ENCODE measurements at places on chromosomes 2 and 18.

- no peak for DNase-seq
These were observed 90.9 kb downstream of the CAPN13 start for GRCh38 chr2:30716123-30716900.

GRCh38 chr18:55763805-55764204, 175.8 kb upstream of the TCF4 start:
- no peak for DNase-seq

DNA sequence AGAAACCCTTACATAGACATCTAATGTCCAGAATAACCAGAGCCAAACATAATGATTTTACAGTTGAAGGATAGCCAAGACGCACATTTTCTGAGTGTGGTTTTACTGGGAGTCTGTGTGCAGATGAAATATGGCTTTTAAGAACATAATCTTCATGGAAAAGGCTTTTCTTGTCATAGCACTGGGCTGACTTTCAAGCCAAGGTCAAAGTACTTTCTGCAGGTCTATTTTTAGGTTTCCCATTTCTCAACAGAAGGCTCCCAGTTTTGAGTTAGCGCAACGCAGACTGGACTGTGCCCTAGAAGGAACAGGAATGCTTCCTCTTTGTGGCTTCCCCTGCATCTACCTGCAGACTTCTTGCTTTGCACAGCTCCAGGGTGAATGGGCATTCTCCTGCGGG, 92.3 kb upstream of the UPP2 start:
- no peak for DNase-seq

DNA sequence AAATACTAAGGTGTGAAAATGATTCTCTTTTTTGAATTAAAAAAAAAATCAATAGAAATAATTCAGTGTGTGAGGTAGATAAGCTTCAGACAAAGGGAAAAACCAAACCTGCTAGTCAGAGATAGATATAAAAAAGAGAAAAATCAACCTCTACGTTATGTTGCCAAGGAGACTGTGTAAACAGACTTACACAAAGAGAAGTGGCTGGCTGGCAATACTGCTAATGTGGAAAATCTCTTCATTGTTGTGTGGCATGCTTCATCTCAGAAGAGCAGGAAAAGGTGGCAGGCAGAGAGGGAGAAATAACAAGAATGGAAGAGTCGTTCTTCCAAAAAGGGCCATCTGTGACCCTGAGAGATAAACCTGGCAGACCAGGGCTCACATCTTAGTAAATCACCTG, 200.8 kb downstream of the SLC8A1 start:
- no peak for DNase-seq

- DNase-seq = no peak
These were observed 105.4 kb downstream of the FHOD3 start for GRCh38 chr18:36402765-36403396.

DNA sequence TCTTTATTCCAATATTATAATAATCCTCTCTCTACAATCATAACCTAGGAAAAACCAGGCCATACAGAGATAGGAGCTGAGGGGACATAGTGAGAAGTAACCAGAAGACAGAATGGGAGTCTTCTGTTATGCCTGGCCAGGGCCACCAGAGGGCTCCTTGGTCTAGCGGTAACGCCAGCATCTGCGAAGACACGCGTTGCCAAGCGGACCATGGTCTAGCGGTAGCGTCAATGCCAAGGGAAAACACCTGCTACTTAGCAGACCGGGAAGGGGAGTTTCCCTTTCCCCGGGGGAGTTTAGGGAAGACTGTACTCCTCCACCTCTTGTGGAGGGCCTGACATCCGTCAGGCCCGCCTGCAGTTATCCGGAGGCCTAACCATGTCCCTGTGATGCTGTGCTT, 36.6 kb downstream of the ARL6IP6 start:
- DNase-seq = no peak

DNA sequence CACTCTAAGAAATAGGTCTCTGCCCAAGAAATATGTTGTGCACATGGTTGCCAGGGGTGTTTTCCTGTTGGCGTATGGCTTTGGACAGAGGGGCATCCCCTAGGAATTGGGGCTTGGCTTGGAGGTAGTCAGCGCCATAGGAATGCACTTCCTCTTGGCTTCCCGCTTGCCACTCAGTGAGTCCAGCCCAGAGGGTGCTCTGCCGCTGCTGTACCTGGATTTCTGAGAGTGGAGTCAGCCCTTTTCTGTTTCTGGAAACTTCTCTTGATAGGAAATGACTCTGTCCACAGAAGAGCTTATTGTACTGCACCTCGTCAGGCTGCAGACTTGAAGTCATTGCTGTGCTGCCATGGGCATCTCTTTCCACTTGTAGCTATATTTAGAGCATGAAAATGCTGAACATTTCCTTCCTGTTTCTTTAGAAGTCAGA, 116.7 kb upstream of the MGAT5 start:
- DNase-seq = no peak

DNA sequence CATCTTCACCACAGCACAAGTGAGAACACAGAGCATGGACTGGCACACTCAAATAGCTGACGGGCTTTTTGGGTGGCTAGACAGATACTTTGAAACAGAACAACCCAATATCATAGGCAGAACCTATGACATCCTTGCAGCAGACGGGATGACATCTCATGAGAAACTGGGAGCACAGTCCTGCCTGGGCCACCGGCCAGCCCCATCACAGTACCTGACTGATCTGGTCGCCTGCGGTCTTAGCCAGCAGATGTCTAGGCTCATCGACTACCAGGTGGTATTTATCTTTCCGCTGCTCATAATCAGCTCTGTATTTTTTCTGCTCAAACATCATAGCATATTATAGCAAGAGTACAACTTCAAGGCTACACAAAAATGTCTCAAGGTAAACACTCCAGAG, 124.3 kb downstream of the RIF1 start:
- no peak for DNase-seq

- no peak for DNase-seq
These were observed 166.8 kb downstream of the CD226 start for GRCh38 chr18:69780851-69781250.

DNA sequence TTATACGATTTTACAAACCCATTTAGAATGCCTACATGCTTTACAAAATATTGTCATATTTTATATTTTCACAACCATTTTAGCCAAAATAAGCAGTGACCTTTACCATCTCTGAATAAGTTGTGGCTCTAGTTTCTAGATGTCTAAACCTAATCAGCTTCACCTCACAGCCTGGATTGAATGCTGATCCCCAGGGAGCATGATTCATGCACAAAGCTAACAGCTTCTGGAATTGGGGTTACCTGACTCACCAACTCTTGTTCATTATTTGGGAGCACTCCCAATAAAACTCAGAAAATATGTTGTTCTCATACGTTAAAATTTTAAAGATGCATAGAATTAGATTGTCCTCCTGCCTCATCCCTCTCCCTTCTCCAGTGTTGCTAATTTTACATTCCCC, 611.7 kb upstream of the NETO1 start:
- no peak for DNase-seq

GRCh38 chr2:161843936-161844335, 219.7 kb downstream of the SLC4A10 start:
- DNase-seq = no peak

GRCh38 chr2:226030788-226031646, 631.5 kb downstream of the NYAP2 start:
- no peak for DNase-seq

GRCh38 chr18:55400590-55401541, 187.1 kb downstream of the TCF4 start:
- no peak for DNase-seq

- no peak for DNase-seq
These were observed 1.3 kb upstream of the USP34 start for GRCh38 chr2:61471905-61472805.

DNA sequence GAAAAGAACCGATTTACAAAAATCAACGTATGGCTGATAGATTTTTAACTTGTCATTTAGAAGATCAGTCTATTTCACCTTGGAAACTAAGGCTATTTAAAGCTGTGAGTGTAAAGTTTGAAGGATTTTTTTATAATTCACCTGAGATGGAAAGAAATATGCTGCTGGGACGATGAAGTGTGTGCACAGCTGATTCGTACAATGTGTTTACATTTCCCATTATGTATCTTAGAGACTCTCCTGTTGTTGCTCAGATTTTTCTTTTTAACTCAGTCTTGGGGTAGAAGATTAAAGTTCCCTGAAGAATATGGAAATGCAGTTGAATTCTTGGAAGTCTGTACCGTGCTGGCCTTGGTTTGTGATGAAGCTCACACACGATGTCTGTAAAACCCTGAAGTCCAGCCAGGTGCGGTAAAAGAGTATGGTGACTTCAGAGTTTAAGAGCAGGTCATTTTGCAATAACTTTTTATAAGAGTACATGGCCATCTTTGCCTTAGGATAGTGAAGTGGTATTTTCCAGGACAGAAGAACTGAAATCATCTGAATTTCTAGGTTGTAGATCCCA, 250.1 kb downstream of the PRKCE start:
- DNase-seq = no peak

- no peak for DNase-seq
These were observed 29.7 kb downstream of the LYPD6 start for GRCh38 chr2:149360106-149360505.

DNA sequence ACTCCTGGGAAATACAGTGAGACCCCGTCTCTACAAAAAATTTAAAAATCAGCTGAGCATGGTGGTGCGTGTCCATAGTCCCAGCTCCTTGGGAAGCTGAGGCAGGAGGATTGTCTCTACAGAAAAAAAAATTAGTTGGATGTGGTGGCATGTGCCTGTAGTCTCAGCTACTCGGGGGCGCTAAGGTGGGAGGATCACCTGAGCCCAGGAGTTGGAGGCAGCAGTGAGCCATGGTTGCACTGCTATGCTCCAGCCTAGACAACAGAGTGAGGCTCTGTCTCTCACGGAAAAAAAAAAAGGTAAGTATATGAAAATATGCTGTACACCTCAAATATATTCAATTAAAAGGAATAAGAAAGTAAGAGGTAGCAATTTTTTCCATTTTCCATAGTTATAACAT, 92.5 kb upstream of the TGIF1 start:
- DNase-seq = no peak

GRCh38 chr18:31426871-31427406, 20.6 kb upstream of the DSG3 start:
- no peak for DNase-seq

GRCh38 chr2:15955232-15955988, 15.1 kb downstream of the MYCN start:
- DNase-seq = no peak

- DNase-seq = no peak
These were observed 598.6 kb downstream of the SLC4A3 start for GRCh38 chr2:220226076-220226475.

- no peak for DNase-seq
These were observed 307.4 kb upstream of the KLHL29 start for GRCh38 chr2:23077596-23077995.

DNA sequence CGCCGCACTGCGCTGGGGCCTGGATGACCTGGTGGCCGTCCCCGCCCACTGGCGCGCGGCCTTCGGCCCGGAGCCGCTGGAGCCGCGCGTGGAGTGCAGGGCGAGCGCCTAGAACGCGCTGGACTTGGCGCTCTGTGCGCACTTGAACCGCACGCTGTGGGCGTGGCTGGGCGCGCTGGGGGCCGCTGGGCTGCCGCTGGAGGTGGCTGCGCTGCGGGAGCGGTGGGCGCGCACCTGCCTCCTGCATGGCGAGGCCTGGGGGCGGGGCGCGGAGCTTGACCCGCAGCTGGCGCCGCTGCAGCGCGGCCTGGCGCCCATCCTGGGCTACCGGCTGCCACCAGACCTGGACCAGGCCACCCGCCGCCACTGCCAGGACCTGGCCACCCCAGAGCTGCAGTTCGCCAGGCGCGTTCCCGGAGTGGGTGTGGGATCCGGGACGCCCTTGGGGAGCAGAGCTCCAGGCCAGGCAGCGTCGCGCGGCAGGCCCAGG, 9.9 kb downstream of the AQP12B start:
- no peak for DNase-seq

DNA sequence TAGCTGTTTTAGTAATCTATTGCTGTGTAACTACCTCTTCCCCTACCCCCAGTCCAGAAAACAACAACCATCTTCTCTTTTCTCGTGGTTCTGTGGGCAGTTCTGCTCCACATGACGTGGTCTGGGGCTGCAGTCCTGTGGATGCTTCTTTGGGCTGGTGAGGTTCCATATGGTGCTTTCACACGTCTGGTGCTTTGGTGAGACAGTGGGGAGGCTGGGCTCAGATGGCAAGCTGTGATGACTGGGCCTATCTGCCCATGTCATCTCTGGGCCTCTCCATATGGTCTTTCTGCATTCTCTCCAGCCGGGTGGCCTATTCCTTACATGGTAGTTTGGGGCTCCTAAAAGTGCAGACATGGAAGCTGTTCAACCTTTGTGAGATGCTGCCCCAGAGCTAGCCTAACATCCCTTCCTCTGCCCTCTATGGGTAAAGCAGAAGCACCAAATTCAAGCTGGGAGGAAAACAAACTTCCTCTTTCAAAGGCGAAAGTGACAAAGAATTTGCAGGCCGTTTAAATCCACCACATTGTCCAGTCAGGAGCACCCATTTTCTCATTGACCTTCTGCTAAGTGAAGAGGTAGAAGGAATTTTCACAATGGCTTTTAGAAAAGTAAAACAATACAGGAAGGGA, 68.3 kb upstream of the IL1R1 start:
- no peak for DNase-seq

DNA sequence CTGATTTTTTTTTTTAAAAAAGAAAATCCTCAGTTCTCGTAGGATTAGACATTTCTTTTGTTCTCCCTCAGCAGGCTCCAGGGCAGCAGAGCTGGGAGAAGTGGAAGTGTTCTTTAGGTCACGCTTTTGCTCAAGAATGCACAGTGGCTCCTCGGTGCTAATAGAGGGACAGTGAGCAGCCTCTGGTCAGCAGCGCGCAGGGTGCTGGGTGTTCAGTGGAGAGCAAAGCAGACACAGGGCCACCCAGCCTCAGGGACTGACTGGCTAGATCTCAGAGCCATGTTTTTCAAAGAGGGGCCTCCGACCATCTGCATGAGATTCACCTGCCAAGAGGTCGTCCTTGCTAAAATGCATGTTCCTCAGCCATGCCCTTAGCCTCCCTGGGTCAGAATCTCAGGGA, 218.8 kb downstream of the HAUS1 start:
- no peak for DNase-seq

- DNase-seq = no peak
These were observed 200.1 kb downstream of the BCL11A start for GRCh38 chr2:60353406-60353800.
